ENCODE measurements at places on chromosomes 5 and 9.

DNA sequence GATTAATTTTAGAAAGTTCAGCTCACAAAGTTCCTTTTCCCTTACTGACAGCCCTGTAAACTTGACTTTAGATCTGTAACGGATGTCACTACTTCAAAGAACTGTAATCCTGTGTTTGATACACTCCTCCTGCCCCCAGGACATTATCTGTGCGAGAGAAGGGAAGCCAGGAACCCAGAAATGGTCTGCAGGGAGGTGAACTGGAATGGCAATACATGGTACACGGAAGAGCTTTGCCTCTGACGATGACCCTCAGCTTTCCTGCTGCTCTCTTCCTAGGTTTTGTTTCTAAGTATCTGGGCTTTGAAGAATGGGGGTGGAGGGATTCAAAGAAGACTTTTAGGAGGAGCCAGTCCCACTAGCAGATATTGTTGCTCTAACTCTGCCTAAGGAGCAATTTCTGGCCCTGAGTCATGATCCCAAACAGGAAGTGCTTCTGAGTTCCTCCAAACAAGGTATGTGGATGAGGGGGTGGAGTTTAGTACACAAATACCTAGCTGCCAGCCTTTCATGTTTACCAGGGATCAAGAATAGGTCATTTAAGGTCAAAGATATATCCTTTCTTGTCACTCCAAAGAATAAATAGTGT lies 43.4 kb upstream of the TMC1 start:
- DNase-seq = peak; percentile 83

DNA sequence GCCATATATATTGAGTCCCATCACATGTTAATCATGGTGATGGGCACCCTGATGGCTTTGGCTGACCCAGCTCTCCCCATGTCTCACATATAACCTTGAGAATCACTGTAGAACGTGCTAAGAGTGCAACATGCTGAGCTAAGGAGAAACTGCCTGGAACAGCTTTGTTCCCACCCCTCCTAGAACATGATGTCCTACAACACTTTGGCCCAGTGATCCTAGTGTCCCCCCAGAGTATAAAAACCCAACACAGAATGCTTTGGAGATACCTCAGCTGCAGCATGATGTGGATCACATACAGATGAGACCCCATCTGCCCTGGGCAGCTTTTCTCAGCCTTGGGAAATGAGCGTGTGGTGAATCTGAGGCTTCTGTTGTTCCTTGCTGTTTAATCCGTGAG lies 343.5 kb downstream of the NFIB start:
- DNase-seq = no peak

GRCh38 chr5:57167201-57167600 lies 6.7 kb upstream of the GPBP1 start:
- DNase-seq = no peak

DNA sequence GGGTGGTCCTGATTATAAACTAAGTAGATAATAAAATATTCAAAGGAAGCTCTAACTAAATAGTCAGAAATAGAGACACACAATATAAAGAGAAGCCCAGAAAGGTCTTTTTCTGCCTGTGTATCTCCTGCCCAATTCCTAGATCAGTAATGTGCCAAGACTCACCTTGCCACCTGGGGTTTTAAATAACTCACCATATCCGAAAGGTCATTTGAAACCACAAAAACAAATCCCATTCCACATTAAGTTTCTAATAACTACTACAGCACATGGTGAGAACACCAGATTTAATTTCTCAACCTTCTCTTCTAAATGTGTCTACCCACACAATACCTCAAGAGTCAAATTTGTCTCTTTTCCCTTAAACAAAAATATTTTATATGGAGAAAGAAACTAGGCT lies 75.2 kb downstream of the ZNF608 start:
- DNase-seq = no peak

DNA sequence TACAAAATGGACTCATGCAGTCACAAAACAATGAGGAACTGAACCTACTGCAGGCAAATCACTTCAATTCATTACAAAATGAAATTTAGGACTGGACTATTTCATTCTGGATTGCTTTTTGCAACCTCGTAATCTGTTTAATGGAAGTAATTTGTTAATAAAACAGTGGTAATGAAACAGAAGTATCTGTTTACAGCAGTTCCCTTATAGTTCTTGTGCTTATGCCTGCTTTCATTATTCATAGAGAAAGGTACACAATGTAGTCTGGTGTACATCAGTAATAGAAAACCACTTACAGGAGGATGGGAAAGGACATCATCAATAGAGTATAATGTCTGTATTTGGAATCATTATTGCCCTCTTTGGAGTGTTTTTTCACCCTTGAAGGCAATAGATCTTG lies 389.2 kb upstream of the NUDT12 start:
- DNase-seq = no peak

GRCh38 chr5:149133795-149134777 lies 7.2 kb upstream of the ABLIM3 start:
- peak; percentile 29 for DNase-seq

DNA sequence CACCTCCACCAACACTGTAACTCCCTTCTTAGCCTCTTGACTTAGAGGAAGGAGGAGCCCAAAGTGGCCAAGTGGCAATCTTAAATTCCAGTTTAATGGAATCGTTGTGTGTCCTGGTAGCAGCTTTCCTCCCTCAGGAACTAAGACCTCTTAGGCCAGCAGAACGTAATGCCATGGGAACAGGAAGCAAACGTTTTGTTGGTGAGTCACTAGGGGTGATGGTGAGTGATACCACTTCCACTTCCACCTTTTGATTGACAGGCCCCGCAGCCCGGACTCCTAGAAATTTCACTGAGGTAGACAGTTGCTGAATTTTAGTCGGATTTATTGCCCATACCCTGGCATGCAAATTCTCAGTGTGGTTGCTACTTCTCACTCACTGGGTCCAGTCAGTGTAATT lies 94.2 kb upstream of the FBN2 start:
- DNase-seq = no peak

DNA sequence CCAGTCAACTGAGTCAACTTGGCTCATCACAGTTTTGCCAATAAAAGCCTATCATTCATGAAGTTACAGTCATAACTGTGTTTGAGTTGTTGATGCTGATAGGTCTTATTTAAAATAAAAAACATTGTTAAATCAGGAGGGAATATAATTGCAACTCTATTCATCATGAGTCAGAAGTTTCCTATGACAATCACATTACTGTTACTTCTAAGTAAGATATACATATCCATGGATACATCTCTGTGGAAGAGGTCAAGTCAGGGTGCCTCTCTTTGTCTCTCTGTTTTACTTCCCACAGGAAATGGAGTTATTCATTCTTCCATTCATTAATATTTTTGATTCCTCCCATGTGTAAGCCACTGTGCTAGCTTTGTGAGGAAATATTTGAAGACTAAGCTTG lies 2015.4 kb upstream of the WWC1 start:
- no peak for DNase-seq

GRCh38 chr5:38680094-38680825 lies 123.8 kb upstream of the LIFR start:
- no peak for DNase-seq

GRCh38 chr5:140591747-140592372 lies 27.2 kb downstream of the SLC35A4 start:
- DNase-seq = no peak

DNA sequence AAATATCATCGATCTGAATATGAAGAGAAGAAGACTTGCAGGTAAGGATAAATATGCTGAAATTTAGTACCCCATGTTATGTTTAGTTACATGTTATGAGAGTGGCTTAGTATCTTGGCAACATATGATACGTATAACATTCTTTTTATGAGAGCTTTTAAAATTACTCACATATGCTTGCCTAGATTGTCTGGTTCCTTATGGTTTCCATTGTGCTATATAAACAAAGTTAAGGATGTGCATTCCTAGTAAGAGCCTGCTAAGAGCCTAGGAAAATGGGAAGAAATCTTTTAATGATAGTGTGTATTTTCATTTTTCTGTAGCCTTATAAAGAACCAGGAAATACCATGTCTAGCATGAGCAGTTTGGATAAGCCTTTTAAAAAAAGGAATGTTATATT lies 112.0 kb upstream of the KCNN2 start:
- DNase-seq = no peak

DNA sequence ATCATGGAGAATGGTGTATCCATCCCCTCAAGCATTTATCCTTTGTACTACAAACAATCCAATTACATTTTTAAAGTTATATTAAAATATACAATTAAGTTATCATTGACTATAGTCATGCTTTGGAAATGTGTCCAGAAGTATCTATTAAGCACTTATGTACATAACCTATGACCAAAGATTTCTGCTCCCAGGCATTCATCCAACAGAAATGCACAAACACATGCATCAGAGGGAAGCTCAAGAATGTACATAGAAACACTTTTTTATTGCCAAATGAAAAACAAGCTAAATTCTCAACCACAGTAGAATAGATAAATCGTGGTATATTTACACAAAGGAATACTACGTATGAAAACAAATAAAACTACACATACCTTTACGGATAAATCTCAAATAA lies 700.5 kb upstream of the ZNF608 start:
- no peak for DNase-seq

DNA sequence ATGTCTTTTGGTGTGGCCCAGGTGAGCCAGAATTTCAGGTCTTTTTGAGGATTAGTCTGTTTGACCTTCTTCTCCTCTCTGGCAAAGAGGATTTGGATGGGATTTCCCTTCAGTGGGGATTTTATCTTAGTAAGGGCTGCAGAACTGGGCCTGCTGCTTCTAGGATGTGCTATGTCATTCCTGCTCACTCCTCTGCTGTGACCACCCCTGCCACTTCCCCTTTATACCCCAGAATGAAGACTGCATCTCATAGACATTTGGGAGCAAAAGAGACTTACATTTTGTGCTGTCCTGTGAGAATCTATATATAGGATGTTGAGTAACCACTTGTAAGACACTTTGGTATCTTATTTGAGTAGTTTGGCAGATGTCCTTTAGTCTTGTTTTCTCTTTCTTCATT lies 76.2 kb downstream of the ARHGAP26 start:
- DNase-seq = no peak

- peak; percentile 65 for DNase-seq
Measured at GRCh38 chr5:150473673-150474358, 24.3 kb upstream of the RPS14 start.
